ENCODE measurements at places on chromosomes 16 and 17.

DNA sequence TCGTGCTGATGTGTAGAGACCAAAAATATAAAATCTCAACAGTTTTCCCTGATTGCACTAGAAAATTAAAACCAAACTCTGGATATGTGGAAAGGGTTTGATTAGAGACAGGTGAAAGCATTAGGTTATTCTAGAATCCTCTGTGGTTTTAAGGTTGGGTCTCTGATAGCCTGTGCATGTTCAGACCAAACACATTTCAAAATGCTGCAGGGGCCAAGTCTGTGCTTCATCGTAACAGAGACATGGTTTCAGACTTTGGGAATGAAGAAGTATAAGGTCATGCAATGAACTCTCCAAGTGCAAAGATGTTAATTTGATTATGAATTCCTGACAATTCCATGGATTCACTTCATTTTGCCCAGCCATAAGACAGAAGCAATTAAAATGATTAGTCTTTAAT lies 261.0 kb upstream of the KCNJ16 start:
- DNase-seq: no peak

DNA sequence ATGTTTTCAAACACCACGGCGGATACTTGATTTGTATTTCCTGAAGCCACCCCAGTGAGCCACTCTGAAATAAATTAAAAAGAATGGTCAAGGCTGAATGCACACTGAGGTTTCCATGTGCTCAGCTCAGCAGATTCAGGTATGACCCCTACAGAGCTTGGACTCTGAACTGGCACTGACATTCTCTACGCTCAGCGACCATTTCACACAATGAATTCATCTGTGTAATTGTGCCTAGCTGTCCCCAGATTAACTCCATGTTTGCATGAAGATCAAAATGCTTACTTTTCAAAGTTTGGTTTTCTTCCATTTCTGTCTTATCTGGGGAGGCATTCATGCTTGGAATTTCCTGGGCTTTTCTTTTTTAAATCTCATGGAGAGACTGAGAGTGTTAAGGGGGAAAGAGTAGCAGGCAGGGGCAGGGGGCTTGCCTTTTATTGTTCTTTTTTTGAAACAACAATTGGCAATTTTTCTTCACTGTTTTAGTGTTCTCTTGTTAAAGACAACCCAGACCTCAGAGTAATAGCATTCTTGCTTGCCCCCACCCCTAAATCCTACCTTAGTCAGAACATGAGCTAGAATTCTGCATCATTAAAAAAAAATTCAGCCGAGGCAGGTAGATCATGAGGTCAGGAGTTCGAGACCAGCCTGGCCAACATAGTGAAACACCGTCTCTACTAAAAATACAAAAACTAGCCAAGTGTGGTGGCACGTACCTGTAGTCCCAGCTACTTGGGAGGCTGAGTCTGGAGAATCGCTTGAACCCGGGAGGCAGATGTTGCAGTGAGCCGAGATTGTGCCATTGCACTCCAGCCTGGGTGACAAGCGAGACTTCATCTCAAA lies 85.5 kb upstream of the HNF1B start:
- no peak for DNase-seq

DNA sequence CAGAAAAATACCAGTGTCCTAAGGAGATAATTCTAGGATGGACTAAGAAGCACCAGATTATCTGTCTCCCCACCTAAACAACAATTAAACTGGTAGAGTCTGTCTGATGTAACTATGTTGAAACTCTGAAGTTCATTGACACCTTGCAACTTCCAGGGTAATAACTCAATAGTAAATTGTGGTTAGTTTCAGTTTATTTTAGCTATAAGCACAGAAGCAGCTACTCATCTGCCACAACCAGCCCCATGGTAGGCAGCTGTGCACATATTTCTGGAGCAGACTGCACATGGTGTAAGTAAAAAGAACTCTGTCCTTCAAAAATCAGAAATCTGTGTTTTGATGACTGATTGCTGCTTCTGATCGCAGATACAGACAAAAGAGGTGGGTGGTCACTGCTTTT lies 852.1 kb downstream of the CDH11 start:
- no peak for DNase-seq

GRCh38 chr16:80564394-80564793 lies 23.6 kb downstream of the DYNLRB2 start:
- DNase-seq: no peak

DNA sequence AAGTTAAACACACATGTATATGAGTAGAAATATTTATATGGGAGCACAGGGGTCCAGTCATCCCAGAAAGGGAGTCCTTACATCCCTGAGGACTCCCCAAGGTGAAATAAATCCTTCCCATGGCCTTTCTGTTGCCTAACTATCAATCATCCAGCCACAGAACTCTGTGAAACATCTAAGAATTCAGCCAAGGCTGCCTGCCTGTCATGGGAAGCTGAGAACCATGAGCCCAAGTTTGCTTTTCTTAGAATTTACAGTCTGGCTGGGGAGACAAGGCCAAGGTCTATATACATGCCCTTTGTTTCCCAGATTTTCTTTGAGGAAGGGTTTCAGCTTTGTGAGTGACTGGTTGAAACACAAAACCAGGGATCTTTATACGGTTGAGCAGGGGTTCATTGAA lies 15.8 kb downstream of the MYL4 start:
- DNase-seq: no peak

GRCh38 chr17:11997972-11998233 lies 628 bp upstream of the ZNF18 start:
- no peak for DNase-seq

DNA sequence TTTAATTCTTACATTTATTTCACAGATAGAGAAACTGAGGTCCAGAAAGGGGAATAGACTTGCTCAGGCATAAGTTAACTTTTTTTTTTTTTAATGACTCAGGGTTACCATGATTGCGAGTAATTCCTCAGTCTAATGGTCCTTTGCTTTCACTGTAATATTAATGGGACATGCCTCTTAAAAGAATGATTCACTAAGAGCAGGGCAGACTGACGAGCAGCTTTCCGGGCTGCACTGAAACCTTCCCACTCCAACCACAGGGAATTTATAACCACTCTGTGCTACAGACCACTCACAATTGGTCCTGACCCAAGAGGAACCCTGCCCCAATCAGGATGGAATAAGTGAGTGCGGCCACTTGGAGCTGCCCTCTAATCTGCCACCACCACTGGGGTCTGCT lies 5.7 kb downstream of the HOXB2 start:
- DNase-seq: no peak

Data from inflammatory macrophage treated with lipopolysaccharide for 4 hours (primary cell).